ENCODE measurements at places on chromosomes 2 and 18.

- H3K27ac ChIP-seq = no peak overlapping the region
- peaks cover 45% of the 10 kb centered on the region for H3K27me3 ChIP-seq
- no peaks in the 10 kb centered on the region for H3K36me3 ChIP-seq
- no peaks in the 10 kb centered on the region for H3K4me1 ChIP-seq
- DNase-seq = no peak
- no peak overlapping the region for H3K4me3 ChIP-seq
Measured at GRCh38 chr18:26440644-26441043, 107.7 kb downstream of the KCTD1 start.

GRCh38 chr2:195037045-195037444 lies 620.0 kb upstream of the SLC39A10 start:
- H3K27me3 ChIP-seq = peaks cover 2% of the 10 kb centered on the region
- no peak overlapping the region for H3K4me3 ChIP-seq
- no peaks in the 10 kb centered on the region for H3K36me3 ChIP-seq
- no peak for DNase-seq

DNA sequence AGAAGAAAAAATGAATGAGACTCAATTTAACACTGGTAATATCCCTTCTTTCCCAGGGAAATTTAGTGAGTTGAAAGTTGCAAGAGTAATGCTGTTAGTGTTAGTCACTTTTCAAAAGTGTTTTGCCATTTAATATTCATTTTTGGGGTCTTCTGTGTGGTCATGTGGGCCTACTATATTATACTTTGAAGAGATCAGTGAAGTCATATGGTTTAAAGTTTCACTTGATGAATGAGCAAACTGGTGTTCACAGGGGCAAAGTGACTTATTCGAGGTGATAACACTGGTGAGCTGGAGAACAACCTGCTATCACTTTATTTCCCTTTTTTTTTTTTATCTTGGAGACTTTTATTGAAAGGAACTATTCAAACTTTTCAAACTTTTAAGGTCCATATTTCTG lies 196.0 kb downstream of the PLCL1 start:
- peaks cover 4% of the 10 kb centered on the region for H3K36me3 ChIP-seq
- no peaks in the 10 kb centered on the region for H3K27me3 ChIP-seq
- no peak for DNase-seq
- peaks cover 2% of the 10 kb centered on the region for H3K4me1 ChIP-seq

GRCh38 chr2:218883491-218884490 lies 3.1 kb downstream of the WNT10A start:
- H3K27me3 ChIP-seq = peaks cover 13% of the 10 kb centered on the region
- no peak for DNase-seq
- H3K4me1 ChIP-seq = peaks cover 40% of the 10 kb centered on the region

- H3K4me3 ChIP-seq = no peak overlapping the region
- no peaks in the 10 kb centered on the region for H3K4me1 ChIP-seq
- no peak overlapping the region for H3K27ac ChIP-seq
- peaks cover 88% of the 10 kb centered on the region for H3K27me3 ChIP-seq
Measured at GRCh38 chr2:238818561-238818960, 29.3 kb upstream of the TWIST2 start.

- peaks cover 1% of the 10 kb centered on the region for H3K36me3 ChIP-seq
- no peaks in the 10 kb centered on the region for H3K4me1 ChIP-seq
- H3K27ac ChIP-seq = no peak overlapping the region
- H3K4me3 ChIP-seq = no peak overlapping the region
- no peaks in the 10 kb centered on the region for H3K27me3 ChIP-seq
- DNase-seq = no peak
Measured at GRCh38 chr18:67386032-67386431, 130.5 kb downstream of the DSEL start.

DNA sequence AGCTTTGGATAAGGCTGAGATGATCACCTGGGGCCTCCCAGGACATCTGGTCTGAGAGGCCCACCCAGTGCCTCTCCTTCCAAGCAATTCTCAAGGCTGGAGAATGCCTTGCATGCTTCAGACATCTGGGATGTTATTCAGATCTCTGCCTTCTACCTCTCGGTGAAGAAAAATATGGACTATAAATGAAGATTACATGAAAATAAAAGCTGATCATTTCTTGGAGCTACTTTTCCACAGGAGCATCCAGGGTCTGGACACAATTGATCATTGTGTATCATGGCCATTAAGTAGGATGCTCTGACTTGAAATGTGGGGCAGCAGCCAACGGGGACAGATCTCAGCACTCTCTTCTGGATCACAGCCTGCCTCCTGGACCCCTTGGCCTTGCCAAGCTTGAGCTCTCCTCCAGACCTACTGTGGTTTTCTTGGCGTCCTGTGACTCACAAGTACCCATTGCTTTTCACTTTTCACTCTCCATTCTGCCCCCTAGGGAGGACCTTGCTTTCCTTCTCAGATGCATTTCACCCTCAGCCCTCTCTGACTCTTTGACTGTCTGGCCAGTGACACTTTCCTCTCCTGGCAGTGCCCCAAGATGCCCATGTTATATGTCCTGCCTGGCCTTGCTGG lies 203.1 kb downstream of the INSIG2 start:
- no peak overlapping the region for H3K27ac ChIP-seq
- DNase-seq = no peak
- H3K4me1 ChIP-seq = no peaks in the 10 kb centered on the region
- peaks cover 45% of the 10 kb centered on the region for H3K27me3 ChIP-seq
- H3K36me3 ChIP-seq = no peaks in the 10 kb centered on the region

- peaks cover 6% of the 10 kb centered on the region for H3K4me1 ChIP-seq
- H3K27ac ChIP-seq = no peak overlapping the region
- H3K36me3 ChIP-seq = peaks cover 5% of the 10 kb centered on the region
- no peak for DNase-seq
Measured at GRCh38 chr2:176173567-176174381, 14.7 kb upstream of the HOXD1 start.

DNA sequence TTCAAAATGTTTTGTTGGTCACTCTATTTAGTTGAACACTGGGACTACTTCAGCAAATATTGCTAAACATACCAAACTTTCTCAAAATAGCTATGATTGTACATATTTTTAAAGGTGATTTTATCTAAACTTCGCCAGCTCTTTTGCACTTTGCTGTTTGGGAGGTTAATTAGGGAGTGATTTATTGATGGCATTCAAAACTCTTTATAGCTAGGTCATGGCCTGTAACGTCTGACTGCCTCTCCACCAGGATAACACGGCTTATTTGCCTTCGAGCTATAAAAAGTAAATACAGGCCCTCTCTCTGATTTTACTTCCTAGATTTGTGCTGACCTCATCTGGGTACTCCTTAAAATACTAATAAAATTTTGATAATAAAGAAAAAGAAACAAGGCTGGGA lies 931.9 kb downstream of the DCDC2C start:
- H3K4me3 ChIP-seq = no peak overlapping the region
- no peaks in the 10 kb centered on the region for H3K27me3 ChIP-seq
- H3K36me3 ChIP-seq = no peaks in the 10 kb centered on the region
- H3K4me1 ChIP-seq = no peaks in the 10 kb centered on the region

DNA sequence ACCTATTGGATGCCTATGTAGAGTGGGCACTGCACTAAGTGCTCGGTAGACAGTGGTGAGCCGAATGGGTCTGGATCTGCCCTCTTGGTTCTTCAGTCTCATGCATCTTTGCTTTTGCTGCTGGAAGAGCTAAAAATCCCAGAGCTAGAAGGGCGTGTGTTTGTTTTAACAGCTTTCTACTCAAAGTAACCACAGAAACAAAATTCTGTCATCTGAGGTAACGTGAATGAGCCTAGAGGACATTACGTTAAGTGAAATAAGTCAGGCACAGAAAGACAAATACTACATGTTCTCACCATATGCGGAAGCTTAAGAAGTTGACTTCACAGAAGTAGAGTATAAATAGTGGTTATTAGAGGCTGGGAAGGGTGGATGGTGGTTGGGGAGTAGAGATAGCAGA lies 119.8 kb downstream of the PLB1 start:
- H3K27me3 ChIP-seq = peaks cover 11% of the 10 kb centered on the region
- DNase-seq = no peak
- peaks cover 18% of the 10 kb centered on the region for H3K4me1 ChIP-seq
- H3K36me3 ChIP-seq = no peaks in the 10 kb centered on the region

DNA sequence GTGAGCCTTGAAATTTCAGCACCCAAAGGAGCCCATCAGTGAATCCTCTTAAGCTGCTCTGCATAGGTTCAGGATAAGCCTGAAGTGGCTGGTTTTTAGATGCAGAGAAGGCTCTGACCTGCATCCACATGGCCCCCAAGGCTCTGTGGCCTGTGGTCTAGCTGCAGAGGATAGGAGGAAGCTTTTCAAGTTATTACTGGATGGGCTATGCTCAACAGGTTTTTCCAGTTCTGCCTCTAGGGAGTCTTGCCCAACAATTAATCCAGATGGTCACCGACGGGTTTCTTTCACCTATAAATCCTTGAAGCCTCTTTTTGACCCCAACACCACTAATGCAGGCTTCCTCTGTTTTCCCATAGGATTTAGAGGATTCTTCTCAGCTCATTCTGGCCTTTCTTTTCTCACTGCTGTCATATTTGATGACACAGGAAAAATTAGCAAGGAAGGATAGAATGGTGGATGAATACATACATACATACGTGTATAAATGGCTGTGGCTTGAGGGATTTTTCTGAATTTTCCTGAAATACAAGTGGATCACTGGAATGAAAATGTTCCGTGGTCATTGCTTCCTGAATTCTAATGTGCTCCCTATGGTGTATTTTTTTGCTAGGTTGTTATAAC lies 52.2 kb upstream of the BCL2L11 start:
- H3K4me1 ChIP-seq = peaks cover 10% of the 10 kb centered on the region
- H3K27ac ChIP-seq = no peak overlapping the region
- H3K4me3 ChIP-seq = no peak overlapping the region
- no peaks in the 10 kb centered on the region for H3K36me3 ChIP-seq
- H3K27me3 ChIP-seq = no peaks in the 10 kb centered on the region

DNA sequence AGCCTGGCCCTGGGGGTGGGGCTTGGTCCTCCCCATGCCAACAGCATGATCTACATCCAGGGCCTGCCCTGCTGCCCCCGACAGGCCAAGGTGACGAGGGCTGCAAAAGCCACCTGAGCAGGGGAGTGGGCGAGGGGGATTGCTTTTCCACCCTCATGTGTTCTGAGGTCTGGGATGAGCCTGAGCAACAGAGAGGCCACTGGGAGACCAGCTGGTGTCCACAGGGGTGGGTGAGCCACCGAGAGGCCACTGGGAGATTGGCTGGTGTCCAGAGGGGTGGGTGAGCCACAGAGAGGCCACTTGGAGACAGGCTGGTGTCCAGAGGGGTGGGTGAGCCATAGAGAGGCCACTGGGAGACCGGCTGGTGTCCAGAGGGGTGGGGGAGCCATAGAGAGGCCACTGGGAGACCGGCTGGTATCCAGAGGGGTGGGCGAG lies 147.4 kb upstream of the GPC1 start:
- H3K4me3 ChIP-seq = no peak overlapping the region
- no peak overlapping the region for H3K27ac ChIP-seq
- no peak for DNase-seq
- H3K36me3 ChIP-seq = no peaks in the 10 kb centered on the region
- peaks cover 12% of the 10 kb centered on the region for H3K27me3 ChIP-seq

GRCh38 chr2:120675460-120676130 lies 60.1 kb upstream of the GLI2 start:
- peaks cover 53% of the 10 kb centered on the region for H3K27me3 ChIP-seq
- peaks cover 10% of the 10 kb centered on the region for H3K36me3 ChIP-seq
- no peaks in the 10 kb centered on the region for H3K4me1 ChIP-seq
- H3K27ac ChIP-seq = no peak overlapping the region
- no peak for DNase-seq

DNA sequence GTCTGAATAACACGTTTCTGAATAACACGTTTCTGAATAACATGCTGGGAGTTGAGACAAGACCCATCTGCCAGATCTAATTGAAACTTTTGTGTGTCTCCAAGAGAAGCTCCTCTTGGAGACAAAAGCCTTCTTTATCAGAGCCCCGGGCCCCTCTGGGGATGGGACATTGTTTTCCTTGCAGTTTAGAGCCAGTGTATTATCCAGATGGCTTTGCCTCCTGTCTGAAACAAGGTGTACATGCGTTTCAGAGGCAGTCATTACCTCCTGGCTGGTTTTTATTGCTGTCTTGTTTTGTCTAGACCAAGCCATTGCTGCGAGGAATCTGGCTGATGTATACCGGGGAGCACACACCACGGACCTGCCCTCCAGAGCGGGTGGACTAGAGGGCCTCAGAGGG lies 7.8 kb downstream of the FOSL2 start:
- H3K27ac ChIP-seq = peak overlapping the region; percentile 32
- no peaks in the 10 kb centered on the region for H3K27me3 ChIP-seq
- DNase-seq = no peak
- H3K4me1 ChIP-seq = peaks cover 58% of the 10 kb centered on the region
- H3K4me3 ChIP-seq = no peak overlapping the region

DNA sequence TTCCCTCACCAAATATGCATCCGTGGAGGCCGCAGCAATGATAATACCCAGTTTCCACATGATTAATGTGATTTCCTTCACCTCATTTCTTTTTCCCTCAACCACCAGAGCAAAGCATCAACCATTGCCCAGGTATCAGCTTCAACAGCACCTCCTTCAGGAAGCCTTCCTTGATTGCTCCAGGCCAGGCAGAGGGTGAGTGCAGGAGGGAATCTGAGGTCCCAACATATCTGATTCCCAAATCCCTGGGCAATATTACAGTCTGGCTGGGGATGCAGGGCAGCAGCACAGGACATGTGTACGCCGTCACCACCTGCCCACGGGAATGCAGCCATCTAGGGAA lies 142.4 kb upstream of the MYCN start:
- H3K27me3 ChIP-seq = no peaks in the 10 kb centered on the region
- H3K4me3 ChIP-seq = no peak overlapping the region
- DNase-seq = no peak
- H3K27ac ChIP-seq = no peak overlapping the region
- no peaks in the 10 kb centered on the region for H3K4me1 ChIP-seq

DNA sequence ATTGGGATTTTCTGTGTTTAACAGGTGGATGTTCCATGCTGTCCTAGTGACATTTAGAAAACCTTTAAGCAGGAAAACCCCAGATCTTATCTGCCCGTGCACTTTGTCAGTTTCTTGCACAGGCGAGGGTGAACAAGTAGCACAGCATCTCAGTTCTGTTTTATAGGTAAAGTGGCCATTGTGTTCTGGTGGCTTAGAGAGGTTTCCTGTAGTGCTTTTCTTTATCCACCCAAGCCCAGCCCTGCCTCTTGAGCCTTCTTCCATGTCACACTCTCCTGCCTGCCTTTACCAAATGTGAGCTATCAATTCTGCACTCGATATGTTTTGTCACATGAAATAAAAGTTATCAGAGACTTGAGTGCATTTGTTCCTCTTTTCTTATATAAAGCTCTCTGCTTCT lies 135.3 kb upstream of the NOSTRIN start:
- no peaks in the 10 kb centered on the region for H3K4me1 ChIP-seq
- no peak overlapping the region for H3K4me3 ChIP-seq
- H3K27ac ChIP-seq = no peak overlapping the region
- no peaks in the 10 kb centered on the region for H3K36me3 ChIP-seq
- no peak for DNase-seq
- no peaks in the 10 kb centered on the region for H3K27me3 ChIP-seq

- no peaks in the 10 kb centered on the region for H3K36me3 ChIP-seq
- H3K27ac ChIP-seq = no peak overlapping the region
- H3K4me3 ChIP-seq = no peak overlapping the region
- no peaks in the 10 kb centered on the region for H3K4me1 ChIP-seq
- H3K27me3 ChIP-seq = no peaks in the 10 kb centered on the region
Measured at GRCh38 chr2:14720319-14720718, 87.8 kb downstream of the LRATD1 start.

DNA sequence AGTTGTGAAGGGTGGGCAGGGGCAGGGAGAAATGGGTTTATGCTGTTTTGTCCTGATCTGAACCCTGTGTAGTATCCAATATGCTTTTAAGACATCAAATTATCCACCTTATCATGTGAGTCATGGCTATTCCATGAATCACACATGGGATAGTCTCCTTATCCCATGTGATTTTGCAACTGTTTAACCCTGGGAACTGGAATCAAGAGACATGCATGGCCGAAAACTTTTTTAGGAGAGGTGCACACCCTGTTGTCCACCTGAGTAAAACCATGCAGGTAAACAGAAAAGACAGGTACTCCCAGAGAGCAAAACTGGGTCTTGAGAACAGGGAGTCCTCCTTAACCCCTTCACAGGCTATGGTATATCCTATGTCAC lies 490.6 kb upstream of the HS6ST1 start:
- no peak for DNase-seq
- H3K27ac ChIP-seq = no peak overlapping the region
- no peak overlapping the region for H3K4me3 ChIP-seq
- no peaks in the 10 kb centered on the region for H3K4me1 ChIP-seq
